ENCODE measurements at places on chromosomes 3 and 15. TPM values are rescaled to one million over a fixed set of nuclear protein-coding genes. Genes with fewer than 3 reads are reported as not detected.

The CLSTN2 gene
- 1.5 TPM for total RNA-seq

GRCh38 chr15:40770147-40770721, 454 bp downstream of the C15orf62 start:
- no peak for DNase-seq

GRCh38 chr3:106014518-106014917, 145.7 kb upstream of the CBLB start:
- no peak for DNase-seq

GRCh38 chr3:115363071-115363470, 216.0 kb upstream of the ZBTB20 start:
- DNase-seq: no peak

GRCh38 chr3:13174011-13174802, 101.0 kb upstream of the IQSEC1 start:
- no peak for DNase-seq

DNA sequence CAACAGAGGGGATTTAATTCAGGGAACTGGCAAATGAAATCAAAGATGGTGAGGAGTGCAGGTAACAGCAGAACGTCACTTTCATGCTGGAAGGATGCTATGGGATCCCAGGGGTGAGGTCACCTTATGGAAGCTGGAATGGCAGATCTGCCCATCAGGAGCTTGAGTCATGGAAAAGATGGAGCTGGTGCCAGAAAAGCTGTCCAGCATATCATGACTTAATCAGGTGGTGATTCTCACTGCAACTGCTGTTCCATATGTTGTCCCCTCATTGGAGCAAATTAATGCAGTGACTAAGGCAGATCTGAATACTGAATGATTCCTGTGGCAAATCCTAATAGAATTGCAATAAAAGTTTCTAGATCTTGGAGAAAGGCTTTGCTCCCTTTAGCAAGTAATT, 38.4 kb downstream of the HHLA2 start:
- DNase-seq: no peak

GRCh38 chr3:139552632-139553365, 13.3 kb upstream of the RBP1 start:
- DNase-seq: no peak

GRCh38 chr15:71532994-71533393, 277.4 kb upstream of the NR2E3 start:
- no peak for DNase-seq

GRCh38 chr3:108047987-108048386, 42.8 kb downstream of the CD47 start:
- DNase-seq: no peak

DNA sequence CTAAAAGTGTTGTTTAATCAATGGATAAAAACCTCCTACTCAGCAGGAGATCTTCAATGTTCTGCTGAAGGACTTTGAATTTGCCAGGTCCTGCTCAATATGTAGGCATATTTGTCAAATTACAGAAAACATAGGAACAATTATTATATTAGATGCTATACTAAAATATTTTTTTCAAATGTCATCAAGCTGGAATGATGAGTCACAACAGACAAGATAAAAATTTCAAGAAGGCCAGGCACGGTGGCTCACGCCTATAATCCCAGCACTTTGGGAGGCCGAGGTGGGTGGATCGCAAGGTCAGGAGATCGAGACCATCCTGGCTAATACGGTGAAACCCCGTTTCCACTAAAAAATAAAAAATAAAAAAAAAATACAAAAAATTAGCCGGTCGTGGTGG, 68.0 kb downstream of the AQP9 start:
- no peak for DNase-seq

The FRMD5 gene
- total RNA-seq: not detected

GRCh38 chr15:69876064-69876940, 221.4 kb downstream of the TLE3 start:
- no peak for DNase-seq

DNA sequence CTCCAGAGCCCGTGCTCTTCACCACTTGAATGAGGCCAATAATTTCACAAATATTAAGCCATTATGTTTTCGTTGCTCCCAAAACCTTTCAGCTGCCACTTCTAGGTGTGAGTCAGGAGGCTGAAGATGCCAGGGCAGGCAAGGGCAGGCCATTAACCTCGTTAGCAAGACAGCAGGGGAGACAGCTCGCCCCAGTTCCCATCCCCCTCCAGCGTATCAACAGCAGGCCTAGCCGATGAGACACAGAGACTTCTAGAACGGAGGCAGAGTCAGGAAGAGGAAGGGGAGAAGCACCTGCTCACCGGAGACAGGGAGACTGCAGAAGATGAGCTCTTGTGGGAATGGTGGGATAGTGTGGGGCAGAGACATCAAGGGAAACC, 28.0 kb upstream of the PLA2G4E start:
- no peak for DNase-seq

- DNase-seq: peak; percentile 77
Observed at GRCh38 chr3:127822682-127823425, 539 bp upstream of the MGLL start.

The SIDT1 gene
- total RNA-seq: 0.48 TPM

The TMEM39A gene
- total RNA-seq: 7.5 TPM

GRCh38 chr15:74992619-74993018, 2.7 kb upstream of the SCAMP5 start:
- no peak for DNase-seq

- DNase-seq: no peak
Observed at GRCh38 chr15:27408428-27408827, 437.4 kb downstream of the GABRG3 start.

DNA sequence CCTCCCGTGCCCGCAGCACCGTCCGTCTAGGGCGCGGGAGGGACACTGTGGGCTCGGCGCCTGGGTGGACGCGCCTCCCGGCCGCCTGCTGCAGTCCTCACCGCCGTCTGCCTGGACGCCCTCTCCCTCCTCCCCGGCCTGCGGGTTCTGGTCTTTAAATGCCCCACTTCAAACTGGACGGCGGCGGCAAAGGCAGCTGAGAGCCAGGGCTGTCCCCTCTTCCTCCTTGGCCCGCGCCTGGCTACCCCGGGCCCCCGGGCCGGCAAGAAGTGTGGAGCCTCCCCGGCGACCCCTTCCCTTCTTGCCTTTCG, 426 bp downstream of the CBLB start:
- peak; percentile 78 for DNase-seq

The SLC15A2 gene
- 0.79 TPM for total RNA-seq

Measured in psoas muscle (tissue), 8 donors.